ENCODE measurements at places on chromosomes 4 and X.
A peak's percentile ranks its signal among the peaks of the same experiment; 100 is the strongest.

- DNase-seq: no peak
Observed at GRCh38 chrX:39721566-39722279, 376.0 kb downstream of the BCOR start.

DNA sequence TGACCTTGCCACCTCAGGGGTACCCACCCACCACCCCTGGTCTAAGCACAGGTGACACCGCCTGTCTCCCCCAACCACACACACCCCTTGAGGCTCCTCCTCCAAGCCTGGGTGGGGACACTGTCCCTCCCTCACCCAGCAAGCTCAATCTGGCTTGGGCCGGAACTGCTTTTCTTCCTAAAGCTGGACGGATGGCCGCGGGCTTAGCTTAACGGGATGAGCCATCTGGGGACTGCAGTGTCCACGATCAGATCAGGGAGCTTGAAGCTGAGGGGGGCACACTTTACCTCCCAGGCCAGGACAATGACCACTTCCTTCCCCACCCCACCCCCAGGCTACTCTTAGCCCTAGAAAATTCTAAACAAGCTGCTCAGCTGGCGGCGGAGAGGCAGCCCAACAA, 1.0 kb upstream of the SLC6A8 start:
- DNase-seq: no peak

DNA sequence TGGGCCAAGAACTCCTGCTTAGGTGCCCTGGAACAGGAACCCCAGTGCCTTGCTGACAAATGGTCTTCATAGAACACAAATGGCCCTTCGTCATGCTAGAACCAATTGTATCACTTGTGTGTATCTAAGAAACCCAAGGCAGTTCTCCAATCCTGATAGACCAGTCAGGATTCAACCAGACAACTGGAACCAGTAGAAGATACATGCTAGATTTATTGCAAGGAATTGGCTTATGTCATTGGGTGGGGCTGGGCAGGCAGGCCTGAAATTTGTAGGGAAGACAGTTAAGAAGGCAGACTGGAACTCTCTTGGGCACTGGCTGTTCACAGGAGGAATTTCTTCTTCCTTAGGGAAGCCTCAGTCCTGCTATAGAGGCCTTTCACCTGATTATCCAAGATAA, 17.0 kb upstream of the TBL1X start:
- DNase-seq: no peak

DNA sequence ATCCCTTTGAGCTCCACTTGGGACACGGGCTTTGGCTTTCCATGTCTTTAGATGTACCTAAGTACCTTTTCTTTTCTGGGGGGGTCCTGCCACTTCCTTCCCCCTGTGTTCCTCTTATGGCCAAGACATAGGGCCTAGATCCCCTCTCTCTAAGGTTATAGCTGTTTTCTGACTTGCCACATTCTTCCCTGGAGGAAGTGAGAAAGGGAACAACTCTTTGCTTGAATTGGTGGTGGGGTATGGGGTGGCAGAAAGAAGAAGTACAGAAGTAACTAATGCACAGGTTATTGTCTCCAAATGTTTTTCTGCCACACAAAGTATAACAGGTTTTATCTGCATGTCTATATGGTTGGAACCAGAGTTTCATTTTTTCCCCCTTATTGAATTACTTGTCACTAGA, 29.7 kb upstream of the DIPK2B start:
- DNase-seq: no peak

- no peak for DNase-seq
Observed at GRCh38 chr4:174009686-174010451, 273.6 kb downstream of the FBXO8 start.

- no peak for DNase-seq
Observed at GRCh38 chr4:8227201-8227770, 28.2 kb downstream of the SH3TC1 start.

- no peak for DNase-seq
Observed at GRCh38 chr4:36556984-36557383, 275.6 kb downstream of the DTHD1 start.

GRCh38 chr4:86043755-86044592, 315.9 kb downstream of the MAPK10 start:
- no peak for DNase-seq

GRCh38 chrX:150644422-150644821, 48.8 kb upstream of the MTMR1 start:
- no peak for DNase-seq

- DNase-seq: no peak
Observed at GRCh38 chr4:68182382-68182820, 52.7 kb upstream of the TMPRSS11F start.

DNA sequence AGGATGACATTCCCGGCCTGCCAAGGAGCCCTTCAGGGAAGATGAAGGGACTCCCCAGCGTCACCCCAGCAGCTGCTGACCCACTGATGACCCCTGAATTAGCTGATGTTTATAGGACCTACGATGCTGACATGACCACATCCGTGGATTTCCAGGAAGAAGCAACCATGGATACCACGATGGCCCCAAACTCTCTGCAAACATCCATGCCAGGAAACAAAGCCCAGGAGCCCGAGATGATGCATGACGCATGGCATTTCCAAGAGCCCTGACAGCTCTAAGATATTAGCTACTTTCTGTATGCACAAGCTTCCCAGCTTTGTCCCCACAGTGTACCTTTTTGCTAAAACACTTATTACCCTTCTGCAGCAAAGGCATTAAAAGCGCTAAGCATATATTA, 14.4 kb downstream of the AMBN start:
- no peak for DNase-seq

GRCh38 chr4:2367626-2368025, 50.8 kb downstream of the ZFYVE28 start:
- DNase-seq: no peak

DNA sequence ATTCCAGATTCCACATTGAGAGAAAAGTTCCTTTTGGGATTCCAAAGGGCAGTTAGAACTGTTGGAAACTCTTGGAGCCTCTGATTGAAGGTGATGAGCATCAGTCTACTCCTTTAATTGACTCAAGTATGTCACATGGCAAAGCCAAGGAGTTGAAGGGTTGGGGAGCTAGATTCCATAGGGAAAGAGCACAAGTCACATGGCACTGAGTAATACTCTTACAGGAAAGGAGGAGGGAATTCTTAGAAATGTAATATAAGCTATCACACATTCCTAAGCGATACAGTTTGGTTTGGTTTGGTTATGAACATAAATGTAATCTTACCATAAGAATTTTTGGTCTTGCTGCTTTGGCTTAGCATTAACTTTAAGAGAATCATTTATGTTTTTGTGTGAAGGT, 15.7 kb downstream of the SPCS3 start:
- DNase-seq: peak; percentile 51

GRCh38 chr4:22416403-22416802, 99.5 kb downstream of the ADGRA3 start:
- no peak for DNase-seq

DNA sequence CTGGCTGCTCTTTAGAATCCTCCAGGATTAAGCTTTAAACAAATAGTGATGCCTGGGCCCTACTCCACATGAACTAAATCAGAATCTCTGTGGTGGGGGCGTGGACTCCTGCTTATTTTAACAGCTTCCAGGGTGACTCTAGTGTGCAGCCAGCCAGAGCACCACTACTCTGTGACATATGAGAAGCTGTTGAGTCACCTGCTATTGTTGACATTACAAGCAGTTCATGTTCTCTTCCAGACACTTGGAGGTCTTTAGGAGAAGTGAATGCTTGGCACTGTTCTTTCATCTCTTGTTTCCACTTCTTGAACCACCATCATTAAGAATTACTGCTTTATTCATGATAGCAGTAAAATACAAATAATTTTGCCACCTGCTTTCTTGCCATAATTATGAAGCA, 426 bp upstream of the C4orf51 start:
- DNase-seq: peak; percentile 70

GRCh38 chr4:3471886-3472285, 8.8 kb downstream of the DOK7 start:
- no peak for DNase-seq

- DNase-seq: no peak
Observed at GRCh38 chrX:11103006-11103405, 8.1 kb upstream of the HCCS start.

DNA sequence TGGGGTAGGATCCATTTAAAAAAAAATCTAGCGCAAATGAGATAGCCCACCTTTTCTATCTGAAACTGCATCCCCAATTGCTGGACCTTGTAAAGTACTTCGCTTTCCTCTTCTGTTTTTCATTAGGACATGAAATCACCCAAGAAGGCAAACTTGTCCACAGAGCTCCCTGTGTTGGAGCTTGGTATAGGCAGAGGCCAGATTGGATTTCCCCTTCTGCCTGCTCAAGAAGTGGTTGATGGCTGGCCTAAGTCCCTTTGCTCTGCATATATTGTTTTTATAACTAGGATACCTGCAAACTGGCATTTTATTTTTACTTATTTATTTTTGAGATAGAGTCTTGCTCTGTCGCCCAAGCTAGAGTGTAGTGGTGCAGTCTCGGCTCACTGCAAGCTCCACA, 28.4 kb downstream of the RNF4 start:
- DNase-seq: no peak

DNA sequence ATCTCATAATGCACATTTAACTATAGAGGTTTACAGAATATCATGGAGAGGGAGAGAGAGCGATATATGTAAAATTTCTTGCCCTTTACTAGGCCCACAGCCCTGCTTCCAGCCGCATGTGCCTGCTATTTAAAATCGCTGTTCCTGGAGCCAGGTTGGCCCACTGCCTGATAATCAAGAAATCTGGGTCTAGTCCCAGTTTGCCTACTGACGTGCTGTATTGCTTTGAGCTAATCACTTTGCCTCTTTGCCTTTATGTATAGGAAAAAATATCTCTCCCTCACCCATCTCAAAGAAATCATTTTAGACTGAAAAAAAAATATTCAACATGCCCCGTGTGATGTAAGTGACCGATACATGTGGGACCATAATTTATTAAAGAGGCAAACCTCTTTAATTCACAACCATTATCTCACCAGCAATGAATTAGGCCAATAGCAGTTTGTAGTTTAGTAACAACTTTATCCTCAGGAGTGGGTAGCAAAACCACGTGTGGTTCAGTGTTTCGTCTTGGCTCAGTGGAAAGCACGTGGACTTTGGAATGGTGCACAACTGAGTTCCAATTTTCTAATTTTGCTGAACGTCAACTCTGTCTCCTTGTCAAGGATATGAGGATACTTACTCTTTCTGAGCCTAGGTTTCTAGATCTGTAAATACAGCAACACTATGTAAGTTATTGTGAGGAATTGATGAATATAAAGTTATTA, 62.6 kb downstream of the GRXCR1 start:
- DNase-seq: no peak

- DNase-seq: no peak
Observed at GRCh38 chr4:158869761-158870160, 100.9 kb downstream of the FNIP2 start.

GRCh38 chr4:20723019-20723418, 22.8 kb downstream of the PACRGL start:
- DNase-seq: no peak

- peak; percentile 58 for DNase-seq
Observed at GRCh38 chrX:153460826-153461225, 9.6 kb downstream of the HAUS7 start.

DNA sequence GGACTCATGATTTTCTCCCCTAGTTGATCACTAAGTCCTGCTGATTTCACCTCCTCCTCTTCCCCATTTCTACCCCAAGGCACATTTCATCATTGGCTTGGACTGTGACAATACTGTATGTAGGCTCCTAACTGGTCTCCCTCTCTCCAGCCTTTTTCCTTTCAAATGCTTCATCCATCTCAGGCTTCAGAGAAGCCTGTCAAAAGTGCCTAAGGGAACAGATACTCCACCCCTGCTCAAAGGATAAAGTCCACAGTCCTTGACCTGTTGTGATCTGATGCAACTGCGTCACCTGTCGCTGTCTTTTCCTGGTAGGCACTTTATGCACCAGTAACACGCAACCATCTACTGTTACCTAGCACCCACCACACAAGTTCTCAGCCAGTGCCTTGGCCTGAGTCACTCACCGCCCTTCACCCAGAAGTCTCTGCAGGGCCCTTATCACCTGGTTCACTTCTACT, 12.8 kb downstream of the SCARB2 start:
- DNase-seq: no peak

GRCh38 chr4:77393996-77394395, 211.6 kb upstream of the CXCL13 start:
- no peak for DNase-seq

DNA sequence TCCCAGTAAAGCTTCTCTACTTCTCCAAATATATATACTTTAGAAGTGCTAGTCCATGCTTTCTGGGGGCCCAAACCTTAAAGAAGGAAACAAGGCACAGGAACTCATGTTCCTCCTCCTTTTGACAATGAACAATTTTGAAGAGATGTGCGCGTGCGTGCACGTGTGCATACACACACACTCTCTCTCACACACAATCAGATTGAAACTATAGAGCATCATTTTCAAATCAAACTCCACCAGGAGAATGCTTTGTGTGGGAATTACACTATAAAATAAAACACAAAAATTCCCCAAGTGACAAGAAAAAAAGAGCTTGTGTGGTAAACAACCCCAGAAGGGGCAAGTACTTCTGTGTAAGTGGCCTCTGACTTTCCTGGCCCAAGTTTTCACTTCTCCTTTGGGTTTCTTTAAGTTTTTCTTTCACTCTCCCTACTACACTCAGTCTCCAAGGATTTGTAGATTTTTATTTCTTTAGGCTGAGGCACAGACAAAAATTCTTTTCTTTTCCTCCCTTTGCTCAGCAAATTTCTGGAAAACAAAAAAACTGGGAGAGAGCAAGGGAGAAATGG, 46.6 kb upstream of the SHISA3 start:
- no peak for DNase-seq

DNA sequence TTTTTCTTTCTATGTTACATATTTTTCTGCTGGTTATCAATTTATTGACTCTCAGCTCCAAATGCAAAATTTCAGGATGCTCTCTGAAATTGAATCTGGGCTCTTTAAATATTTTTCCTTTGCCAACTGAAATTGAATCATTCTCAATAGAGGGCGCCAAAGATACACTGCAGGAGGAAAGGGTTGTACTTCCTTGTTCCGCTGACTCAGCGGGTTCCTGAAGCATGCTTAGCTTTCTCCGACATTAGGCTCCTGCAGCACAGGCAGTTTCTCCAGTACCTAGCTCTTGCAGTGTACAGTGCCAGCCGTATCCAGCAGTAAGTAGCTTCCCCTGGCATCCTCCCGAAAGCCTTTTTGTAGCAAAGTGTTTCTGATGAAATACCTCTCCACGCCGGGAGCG, 28.8 kb upstream of the CFAP47 start:
- peak; percentile 12 for DNase-seq

GRCh38 chrX:154091678-154092077, 5.8 kb downstream of the MECP2 start:
- no peak for DNase-seq

GRCh38 chr4:688854-689681, at the start of gene SLC49A3:
Gene SLC49A3, minus strand, starts transcription at chr4:689151. Its CDS starts 24 bp downstream, at chr4:689127.
- DNase-seq: no peak

GRCh38 chr4:186604124-186604807, 48.9 kb upstream of the MTNR1A start:
- no peak for DNase-seq

DNA sequence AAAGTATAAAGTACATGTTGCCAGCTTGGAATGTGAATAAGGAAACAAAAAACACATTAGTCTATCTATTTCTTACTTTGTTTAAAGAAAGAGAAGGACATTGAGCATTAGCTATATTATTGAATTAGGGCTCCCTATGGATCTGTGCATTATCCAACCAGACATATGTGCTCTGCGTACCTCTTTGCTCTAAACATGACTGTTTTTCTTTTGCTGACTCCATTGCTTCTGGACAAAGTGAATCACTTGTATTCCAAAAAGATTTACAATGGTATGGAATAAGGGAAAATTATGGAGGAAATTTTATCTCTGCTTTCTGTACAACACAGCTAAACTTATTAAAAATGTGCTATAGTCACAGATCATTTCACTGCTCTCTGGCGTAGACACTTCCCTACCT, 727.8 kb upstream of the LCORL start:
- DNase-seq: no peak

Data from hepatic stellate cell (primary cell).